NCI-H187 (cell line): ENCODE measurements at places on chromosomes 6 and 20.

DNA sequence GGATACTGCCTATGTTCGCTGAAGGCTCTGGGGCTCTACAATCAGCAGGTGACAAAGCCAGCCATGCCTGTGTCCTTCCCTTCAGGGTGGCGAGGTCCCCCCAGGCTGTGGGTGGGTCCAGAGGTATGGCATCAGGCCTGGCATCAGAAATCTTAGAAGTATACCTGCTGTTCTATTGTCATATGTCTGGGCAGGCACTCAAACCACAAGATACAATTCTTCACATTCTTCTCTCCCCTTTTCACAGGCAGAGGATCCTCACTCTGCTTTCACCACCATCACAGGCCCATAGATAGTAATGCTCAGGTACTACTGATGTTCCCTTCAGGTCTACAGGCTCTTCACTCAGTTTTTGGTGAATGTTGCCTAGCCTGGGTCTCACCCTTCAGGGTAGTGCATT, 1180.0 kb upstream of the CITED2 start:
- DNase-seq, result no peak

- DNase-seq, result no peak
These were observed 912 bp upstream of the DIDO1 start for GRCh38 chr20:62927128-62927705.

DNA sequence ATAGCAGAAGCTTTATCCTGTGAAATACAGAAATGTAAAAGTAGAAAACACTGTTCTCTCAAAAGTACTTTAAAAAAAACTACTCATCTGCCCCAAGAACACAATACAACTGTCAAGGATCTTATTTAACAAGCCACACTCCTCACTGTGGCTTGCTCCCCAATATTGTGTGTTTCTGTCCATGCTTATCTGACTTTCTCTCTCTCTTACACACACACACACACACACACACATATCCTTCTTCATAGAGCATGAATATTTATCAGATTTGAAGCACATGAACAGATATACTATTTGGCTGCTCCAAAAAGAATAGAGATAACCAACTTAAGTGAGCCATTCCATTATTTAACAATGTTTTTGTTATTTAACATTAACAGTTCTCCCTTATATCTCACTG, 3.6 kb upstream of the PHIP start:
- no peak for DNase-seq

DNA sequence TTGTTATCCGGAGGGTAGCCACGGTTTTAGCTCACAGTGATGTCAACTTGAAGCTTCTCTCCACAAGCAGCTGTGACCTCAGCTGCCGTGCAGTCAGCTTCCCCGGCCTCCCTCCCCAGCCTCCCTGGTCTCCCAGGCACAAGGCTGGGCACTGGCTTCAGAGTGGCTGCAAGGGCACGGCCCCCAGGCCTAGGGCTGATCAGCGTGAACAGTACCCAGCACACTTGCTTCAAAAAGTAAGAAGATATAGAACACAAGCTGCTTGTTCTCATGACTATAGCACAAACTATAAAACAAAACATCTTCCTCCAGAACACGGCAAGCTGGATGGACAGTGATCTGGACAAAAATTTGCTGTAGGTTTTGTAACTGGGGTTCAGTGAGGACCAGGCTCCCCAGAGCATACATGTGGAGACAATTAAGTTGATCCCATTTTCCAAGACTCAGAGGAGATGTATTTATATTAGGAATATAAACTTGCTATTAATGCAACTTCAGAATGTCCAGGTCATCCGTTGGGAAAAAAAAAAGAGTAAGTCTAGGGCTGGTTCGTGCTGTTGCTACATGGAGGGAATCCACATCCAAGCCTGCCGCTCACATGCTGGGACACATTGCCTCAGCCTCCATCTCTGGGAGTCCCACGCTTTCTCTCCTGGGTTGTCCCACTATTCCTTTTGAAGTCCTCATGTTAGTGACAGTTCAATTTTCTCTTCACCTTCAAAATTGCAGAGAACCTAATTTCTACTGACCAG, 199.4 kb upstream of the THBS2 start:
- no peak for DNase-seq

GRCh38 chr20:20037960-20038359, 14.3 kb downstream of the CRNKL1 start:
- DNase-seq, result no peak

- DNase-seq, result no peak
These were observed 476 bp downstream of the MEA1 start for GRCh38 chr6:43013097-43013842.

DNA sequence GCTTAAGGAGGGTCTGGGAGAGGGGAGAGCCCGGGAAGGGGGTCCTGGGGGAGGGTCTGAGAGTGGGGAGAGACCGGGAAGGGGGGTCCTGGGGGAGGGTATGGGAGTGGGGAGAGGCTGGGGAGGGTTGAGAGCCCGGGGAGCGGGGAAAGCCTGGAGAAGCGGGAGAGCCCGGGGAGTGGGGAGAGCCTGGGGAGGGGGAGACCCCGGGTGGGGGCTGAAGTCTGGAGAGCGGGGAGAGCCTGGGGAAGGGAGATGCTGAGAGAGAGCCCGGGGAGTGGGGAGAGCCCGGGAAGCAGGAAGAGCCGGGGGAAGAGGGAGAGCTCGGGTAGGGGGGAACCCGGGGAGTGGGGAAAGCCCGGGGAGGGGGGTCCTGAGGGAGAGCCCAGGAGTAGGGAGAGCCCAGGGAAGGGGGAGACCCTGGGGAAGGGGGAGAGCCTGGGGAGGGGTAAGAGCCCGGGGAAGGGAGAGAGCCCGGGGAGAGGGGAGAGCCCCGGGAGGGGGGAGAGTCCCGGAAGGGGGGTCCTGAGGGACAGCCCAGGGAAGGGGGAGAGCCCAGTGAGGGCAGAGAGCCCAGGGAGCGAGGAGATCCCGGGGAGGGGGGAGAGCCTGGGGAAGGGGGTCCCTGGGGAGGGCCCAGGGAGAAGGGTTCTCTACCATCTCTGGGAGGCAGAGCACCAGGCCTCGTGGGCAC, 148.5 kb downstream of the SYNDIG1 start:
- no peak for DNase-seq

DNA sequence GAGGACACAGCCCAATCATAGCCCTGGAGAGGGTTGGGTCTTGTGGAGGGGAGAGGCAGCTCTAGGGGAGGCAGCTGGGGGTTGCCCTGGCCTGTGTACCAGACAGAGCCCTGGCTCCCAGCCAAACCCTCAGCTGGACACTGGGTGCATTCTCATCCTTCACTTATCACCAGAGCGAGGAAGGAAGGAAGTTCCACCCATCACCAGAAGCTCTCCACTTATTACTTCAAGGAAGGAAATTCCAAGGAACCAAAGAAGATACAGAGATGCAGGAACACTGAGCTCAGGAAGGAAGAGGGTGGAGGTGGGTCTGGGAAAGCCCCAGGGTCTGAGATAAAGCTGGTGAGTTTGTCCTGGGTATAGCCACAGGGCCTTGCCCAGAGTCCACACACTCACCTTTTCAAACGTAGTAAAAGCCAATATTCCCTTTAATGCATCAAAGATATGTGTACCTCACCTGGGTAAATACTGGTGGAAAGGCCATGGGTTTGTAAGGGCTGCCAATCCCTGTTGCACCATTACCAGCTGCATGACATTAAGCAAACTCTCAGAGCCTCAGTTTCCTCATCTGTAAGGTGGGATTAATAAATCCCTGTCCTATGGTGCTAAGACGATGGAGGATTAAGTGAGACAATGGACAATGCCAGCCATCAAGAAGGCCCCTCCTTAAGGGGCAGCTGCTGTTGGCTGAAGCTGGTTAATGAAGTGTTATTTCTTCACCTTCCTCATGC, 109.7 kb upstream of the NAA20 start:
- DNase-seq, result no peak

- no peak for DNase-seq
These were observed 155.2 kb upstream of the CNR1 start for GRCh38 chr6:88321306-88321705.

GRCh38 chr6:100818066-100818465, 63.1 kb downstream of the ASCC3 start:
- no peak for DNase-seq

GRCh38 chr6:9503111-9503761, 911.6 kb downstream of the TFAP2A start:
- DNase-seq, result no peak

GRCh38 chr6:109496036-109496772, 13.2 kb upstream of the ZBTB24 start:
- no peak for DNase-seq

- no peak for DNase-seq
These were observed 65.8 kb upstream of the JAG1 start for GRCh38 chr20:10739566-10739965.

DNA sequence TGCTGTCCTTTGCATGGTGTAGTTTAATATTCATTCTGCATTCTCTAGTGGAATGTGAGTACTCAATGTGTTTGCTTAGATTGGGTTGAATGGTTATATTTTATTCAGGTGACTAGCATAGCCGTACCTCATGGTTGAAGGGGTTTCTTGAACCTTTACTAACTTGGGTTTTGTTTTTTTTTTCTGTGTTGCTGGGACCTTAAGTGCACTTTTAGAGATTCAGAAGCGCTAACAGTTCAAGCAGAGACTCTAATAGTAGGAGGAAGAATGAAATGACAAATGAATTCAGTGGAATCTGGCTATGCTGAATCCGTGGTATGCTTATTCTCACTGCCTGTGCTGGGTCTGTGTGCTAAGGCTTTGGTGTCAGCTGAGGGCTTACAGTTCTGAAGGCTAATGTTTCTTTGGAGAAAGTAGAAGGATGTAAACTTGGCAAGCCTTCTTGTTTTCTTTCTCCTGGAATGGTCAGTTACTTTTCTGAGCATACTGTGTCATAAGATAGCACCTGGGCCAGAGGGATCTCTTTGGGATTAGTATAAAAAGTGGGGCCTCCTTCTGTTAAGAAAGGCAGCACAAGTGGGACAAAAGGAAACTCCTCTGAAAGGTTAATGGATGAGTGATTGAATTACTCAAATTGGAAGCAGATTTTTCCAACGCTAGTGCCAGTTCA, 28.7 kb downstream of the RNF144B start:
- DNase-seq, result no peak

- DNase-seq, result no peak
These were observed 30.1 kb upstream of the BCLAF1 start for GRCh38 chr6:136319732-136320131.

DNA sequence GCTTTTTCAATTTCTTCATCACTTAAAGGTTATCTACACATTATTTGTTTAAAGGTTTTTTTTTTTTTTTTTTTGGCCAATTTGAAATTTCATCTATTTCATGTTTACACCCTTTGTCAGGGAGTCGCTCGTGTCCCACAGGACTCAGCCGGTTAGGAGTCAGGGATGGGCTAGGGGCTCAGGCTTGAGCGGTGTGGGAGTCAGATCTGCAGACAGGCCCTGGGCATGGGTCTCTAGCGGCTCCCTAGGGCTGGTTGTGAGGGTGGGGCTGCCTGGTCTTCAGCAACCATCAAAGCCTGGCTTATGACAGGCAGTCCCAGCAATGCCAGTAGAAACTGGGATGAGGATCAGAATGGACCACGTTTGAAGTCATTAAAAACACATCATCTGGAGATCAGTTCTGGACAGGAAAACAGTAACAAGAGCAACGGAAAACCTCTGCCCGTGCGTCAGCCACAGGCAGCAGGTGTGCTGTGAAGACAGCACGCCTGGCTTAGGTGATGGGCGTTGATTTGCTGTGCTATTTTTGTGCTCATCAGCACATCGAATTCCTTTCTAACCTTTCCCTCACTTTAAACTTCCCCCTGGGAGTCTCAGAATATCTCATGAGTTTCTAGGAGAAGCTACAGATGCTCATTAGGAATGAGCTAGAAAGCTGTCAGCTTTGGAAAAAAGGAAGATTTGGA, 91.3 kb upstream of the MPC1 start:
- no peak for DNase-seq
